ENCODE measurements at places on chromosomes 5 and 9.

DNA sequence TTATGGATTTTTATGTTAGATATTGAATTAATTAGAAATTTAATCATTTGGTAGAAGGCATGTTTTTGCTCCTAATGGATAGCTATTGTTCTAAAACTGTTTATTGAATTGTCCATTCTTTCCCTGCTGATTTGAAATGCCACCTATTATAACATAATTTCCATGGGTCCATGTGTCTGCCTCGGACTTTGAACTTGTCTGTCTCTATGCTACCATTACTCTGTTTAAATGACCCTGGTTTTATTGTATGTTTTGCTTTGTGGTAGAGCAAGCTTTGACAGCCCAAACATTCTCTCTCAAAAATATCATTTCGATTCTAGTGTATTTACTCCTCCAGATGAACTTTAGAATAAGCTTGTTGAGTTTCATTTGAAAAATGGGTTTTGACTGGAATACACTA is 120.6 kb downstream of the ARHGEF28 start:
- DNase-seq, result no peak

DNA sequence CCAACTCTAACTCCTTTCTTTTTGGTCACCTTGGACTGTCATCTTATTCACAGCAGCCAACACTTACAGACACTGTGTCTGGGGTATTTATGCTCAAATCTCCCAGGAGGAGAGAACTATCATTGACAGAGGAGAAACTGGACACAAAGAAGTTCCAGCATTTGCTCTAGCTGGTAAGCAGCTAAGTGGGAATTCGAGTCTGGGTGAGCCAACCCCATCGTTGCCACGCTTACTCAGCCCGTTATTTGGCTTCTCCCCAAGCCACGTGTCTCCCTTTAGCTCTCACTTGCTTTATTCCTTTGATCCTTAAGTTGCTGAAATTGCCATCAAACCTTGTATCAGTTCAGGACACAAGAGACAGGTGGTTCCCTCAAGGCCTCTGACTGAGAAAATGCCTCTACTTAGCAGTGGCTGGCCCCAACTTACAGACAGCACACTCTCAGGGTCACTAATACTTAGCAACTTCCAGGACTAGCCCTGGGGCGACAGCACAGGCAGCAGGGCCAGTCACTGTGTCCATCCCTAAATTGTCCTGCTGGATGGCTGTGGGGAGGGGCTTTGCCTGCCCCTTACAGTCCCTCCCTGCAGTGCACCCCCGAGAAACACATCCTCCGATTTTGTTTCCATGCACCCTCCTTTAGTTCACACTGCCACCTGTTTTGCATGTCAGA is 1.4 kb downstream of the SLC36A2 start:
- DNase-seq, result no peak

DNA sequence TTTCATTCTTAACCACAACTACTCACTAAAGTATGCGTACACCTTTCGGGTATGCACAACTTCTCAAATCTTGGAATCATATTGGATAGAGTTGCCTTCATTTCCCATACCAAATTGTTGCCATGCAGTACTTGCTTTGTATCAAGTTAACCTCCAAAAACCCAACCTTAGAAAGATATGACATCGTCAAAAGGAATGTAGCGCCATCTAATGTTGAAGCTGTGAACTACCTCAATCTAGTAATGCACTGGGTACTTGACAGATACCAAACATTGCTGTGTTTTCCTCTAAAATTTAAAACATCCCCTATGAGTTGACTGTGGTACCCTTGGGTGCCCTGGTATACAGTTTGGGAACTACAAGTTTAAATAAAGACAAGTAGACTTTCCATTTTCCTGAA is 318.4 kb downstream of the ARL15 start:
- DNase-seq, result no peak

DNA sequence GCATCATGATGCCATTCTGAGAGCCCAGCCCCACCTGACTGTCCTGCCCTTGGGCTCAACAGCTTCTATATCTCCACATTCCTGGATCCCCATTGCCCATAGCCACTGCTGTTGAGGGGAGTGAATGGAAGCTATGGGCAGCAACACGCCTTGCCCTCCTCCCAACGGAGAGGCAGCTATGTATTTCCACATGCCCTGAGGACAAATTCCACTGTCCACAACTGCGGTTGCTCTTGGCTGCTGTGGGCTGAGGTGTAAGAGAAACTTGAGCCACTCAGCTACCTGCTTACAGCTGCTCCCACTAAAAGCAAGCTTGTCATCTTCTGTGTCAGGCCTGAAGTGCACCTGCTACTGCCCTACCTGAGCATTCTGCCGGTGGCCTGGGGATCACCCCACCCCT is 222.9 kb downstream of the PSAT1 start:
- DNase-seq, result no peak

- DNase-seq, result no peak
Measured at GRCh38 chr9:71253011-71253410, 131.6 kb upstream of the TRPM3 start.

GRCh38 chr9:98794802-98795201 is 1.6 kb downstream of the ANKS6 start:
- no peak for DNase-seq

DNA sequence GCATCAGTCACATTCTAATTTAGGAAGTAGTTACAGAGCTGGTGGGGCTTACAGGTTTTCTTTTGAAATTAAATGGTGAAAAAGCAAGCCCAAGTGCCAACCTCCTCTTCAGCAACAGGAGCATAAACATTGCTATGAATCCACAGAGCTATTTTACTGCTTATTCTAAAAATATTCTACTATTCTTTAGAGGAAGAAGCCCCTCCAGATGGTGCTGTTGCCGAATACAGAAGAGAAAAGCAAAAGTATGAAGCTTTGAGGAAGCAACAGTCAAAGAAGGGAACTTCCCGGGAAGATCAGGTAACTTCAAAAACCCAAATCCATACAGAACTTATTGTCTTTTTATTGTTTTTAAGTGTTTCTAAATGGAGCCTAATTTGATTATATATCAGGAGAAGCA is 202.8 kb downstream of the CWC27 start:
- no peak for DNase-seq
